ENCODE measurements at places on chromosomes 6 and 20. TPM values are rescaled to one million over a fixed set of nuclear protein-coding genes. Genes with fewer than 3 reads are reported as not detected.

Gene NKAIN4
- total RNA-seq = 2.7 TPM

Gene OR2H1
- not detected for total RNA-seq

Gene HLA-G
- 9.9 TPM for total RNA-seq

Gene UTRN
- 53.4 TPM for total RNA-seq

Gene PRSS35
- total RNA-seq = not detected

Gene MUC21
- not detected for total RNA-seq

Gene PBOV1
- not detected for total RNA-seq
